Spleen (tissue), 13 donors: ENCODE measurements at places on chromosomes 13 and 19. TPM values are rescaled to one million over a fixed set of nuclear protein-coding genes. Genes with fewer than 3 reads are reported as not detected.

DNA sequence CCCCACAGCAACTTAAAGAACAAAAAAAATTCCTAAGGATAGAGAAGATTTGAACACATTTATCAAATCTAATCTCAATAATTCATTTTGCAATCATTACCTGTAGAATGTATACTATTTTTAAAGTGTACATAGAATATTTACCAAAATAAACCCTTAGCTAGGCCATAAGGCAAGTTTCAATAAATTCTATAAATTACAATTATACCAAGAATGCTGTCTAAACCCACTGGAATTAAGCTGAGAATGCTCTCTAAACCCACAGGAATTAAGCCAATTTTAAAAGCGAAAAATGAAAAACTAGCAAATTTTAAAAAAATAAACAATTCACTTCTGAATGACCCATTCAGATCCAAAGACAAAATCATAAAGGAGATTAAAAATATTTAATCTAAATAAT lies 540.4 kb upstream of the NBEA start:
- DNase-seq, result no peak

- peak; percentile 69 for DNase-seq
These were observed 84.8 kb downstream of the SERP2 start for GRCh38 chr13:44458313-44458975.

DNA sequence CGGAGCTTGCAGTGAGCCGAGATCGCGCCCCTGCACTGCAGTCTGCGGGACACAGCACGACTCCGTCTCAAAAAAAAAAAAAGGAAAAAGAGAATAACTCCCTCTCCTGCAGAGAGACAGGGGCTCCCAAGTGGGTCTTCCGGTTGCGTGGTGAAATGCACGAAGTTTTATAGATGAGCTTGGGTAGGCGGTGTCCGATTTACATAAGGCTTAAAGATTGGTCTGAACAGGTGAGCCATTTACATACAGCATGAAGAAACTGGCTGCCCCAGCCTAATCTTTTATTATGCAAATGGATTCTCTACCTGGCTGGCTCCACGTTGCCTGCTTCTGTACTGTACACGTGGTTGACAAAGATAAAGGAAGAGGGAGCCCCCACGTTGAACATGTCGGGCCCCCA lies 19.5 kb downstream of the ADGRE2 start:
- DNase-seq, result peak; percentile 23

CCL25 gene
- polyA plus RNA-seq, result 0.51 TPM

ZNF132 gene
- polyA plus RNA-seq, result 1.1 TPM

DNA sequence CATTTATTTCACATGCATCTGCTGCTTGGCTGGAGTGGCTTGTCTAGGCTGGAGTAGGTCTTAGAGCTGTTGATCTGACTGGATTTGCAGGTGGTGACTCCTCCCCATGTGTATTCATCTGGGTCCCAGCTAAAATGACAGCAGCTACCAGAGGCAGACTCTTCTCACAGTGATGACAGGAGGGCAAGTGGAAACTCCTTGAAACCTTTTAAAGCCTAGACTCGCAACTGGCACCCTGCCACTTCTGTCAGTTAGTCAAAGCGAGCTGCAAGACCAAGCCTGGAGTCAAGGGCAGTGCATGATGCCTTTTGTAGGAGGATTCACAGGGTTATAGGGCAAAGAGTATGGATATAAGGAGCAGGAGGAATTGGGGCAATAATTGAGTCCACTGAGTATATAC lies 65.2 kb downstream of the TEX26 start:
- no peak for DNase-seq

GRCh38 chr13:66503890-66504289 lies 726.2 kb downstream of the PCDH9 start:
- no peak for DNase-seq

DNA sequence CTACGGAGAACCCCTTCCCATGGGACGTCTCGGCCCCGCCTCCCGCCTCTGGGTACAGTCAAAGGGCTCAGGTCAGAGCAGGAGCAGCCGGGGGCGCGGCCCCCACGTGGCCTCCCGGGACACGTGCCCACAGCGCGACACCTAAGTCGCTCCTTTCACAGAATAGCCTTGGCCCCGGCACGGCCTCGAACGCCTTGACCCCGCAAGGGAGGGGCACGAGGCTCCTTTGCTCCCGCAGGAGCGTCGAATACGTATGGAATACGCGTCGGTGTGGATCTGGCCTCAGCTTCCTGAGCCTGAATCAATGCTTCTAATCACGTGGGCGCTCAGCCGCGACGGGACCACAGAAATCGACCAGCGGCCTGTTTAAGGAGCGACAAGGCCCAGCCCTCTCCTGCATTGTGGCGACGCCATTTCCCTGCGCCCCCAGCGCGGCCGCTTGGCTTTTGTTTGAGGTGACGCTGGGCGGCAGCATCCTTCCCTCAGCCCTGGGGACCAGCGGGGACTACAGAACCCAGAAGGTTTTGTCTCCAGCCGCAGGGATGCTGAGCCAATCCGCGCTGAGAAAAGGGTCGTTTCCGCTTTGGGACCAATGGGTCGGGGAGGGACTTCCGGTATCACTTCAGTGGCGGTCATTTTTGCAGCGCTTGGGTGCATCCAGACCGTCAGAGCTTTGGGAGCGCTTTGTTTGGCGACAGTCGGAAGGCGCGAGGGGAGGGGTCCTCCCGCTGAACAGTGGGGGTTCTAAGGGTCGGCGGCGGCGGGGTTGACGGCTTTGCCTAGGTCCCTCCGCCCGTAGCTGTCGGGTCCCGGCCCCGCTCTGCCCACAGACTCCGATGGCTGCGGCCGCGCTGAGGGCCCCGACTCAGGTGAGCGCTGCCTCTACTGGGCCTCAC lies at the start of gene ZIK1:
Gene ZIK1, plus strand, starts transcription at position 625 of the 896 bp plus-strand sequence. Its CDS starts 212 bp downstream, at position 837.
- peak; percentile 96 for DNase-seq

GRCh38 chr13:30024125-30024865 lies 173.9 kb upstream of the UBL3 start:
- DNase-seq, result no peak

DNA sequence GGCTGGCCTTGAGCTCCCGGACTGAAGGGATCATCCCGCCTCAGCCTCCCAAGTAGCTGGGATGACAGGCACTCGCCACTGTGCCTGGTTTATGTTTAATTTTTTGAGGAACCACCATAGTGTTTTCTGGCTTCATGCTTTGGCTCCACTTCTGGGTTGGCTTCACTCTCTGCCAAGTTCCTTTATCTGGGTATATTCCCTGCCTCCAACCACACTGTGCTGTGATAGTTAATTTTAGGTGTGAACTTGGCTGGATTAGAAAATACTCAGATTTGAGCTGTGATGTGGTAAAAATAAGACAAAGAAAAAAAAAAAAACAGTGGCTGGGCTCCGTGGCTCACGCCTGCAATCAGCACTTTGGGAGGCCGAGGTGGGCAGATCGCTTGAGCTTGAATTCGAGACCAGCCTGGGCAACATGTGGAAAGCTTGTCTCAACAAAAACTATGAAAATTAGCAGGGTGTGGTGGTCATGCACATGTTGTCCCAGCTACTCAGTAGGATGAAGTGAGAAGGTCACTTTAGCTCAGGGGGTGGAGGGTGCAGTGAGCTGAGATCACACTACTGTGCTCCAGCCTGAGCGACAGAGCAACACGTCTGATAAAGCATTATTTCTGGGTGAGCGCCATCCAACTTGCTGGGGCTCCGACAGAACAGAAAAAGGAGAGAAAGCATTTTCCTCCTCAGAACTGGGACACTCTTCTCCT lies 7.5 kb upstream of the ILF3 start:
- DNase-seq, result no peak

DNA sequence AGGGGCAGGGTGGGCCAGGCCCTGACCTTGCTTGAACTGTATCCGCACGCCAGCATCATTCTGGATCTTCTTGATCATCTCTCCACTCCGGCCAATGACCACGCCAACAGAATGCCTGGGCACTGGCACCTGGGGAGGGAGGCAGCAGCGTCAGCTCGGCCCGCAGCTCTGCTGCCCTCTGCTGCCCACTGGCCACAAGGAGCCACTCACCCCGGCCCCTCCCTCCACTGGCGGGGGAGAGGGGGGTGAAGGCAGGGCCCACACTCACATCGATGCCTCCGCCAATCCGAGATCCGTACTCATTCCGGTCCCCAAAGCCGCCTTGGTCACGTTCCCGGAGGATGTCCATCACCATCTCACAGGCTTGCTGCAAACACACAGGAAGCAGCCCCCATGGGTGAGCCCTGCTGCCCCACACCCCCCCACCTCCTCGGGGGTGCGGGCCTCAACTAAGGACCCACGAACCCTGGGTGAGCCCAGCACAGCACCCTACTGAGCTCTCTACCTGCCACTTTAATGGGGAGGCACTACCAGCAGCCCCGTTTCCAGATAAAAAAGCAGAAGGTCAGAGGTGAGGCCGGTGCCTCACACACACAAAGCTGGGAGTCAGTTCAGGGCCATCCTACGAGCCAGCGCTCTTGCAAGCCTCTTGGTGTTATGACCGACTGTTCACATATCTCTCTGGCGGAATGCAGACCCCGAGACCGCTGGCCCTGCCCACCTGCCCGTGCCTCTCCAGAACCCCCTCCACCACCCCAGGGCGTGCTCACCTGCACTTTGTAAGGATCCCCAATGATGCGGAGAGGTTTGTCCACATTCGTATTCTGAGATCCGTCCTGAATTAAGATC lies 6.7 kb downstream of the KHSRP start:
- DNase-seq, result no peak

DNA sequence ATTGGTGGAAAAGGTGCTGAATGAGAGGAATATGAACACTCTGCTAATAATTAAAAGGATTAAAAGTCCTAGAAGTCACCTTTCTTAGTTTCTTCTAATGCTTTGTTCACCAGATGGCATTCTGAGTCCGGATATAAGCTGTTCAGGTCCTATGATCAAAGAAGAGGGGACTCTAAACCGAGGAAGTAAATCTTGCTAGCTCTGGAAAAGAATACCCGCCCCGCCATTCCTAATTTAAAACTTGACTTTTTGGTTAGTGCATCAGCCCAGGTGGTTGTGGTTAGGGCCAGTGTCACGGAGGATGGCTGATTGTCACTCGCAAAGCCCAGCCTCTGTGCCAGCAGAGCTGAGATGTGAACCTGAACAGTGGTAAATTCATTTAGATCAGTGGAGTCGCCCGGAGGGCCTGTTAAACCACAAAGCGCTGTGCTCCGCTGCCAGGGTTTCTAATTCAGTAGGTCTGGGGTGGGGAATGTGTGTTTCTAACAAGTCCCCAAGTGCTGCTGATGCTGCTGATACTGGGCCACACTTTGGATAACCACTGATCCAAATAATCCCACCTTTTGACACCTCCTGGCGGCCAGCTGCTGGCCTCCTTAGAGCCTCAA lies 425.4 kb downstream of the DCT start:
- peak; percentile 49 for DNase-seq

GRCh38 chr13:21796066-21796465 lies 125.2 kb downstream of the FGF9 start:
- no peak for DNase-seq

GRCh38 chr19:58579473-58580142 lies 6.5 kb upstream of the MZF1 start:
- peak; percentile 33 for DNase-seq

GRCh38 chr19:39187552-39187943 lies 9.2 kb upstream of the NCCRP1 start:
- DNase-seq, result no peak

DNA sequence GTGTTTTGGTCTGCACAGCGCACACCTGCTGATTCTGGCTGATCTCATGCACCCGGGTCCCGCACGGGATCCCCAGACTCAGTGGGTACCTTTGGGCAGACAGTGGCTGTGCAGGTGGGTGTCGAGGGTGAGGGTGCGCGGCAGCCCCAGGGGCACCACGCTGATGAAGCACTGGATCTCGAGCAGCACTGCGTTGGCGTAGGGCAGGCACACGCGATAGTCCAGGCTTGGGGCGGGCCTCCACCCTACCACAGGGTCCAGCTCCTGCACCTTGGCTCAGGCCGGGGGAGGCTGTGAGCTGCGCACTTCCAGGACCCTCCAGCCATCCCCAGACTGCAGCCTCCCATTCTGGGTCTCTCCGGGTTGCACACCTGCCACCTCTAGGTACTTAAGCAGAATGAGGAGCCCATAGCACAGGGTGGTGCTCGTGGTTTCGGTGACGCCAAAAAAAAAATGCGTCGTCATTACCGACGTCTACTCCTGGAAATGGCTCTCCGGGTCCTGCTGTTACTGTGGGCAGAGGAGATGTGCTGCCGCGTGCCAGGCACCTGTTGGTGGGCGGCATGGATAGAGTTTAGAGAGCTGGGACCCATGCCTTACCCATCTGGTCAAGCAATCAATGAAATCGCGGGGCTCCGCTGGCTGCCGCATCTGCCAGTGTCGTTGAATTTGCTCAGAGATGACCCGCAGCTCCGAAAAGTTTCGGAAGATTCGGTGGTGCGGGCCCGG lies 10.5 kb downstream of the EGLN2 start:
- DNase-seq, result peak; percentile 81

- no peak for DNase-seq
These were observed 21.7 kb downstream of the SIPA1L3 start for GRCh38 chr19:37928527-37929286.

CDX2 gene
- 0.03 TPM for polyA plus RNA-seq

- DNase-seq, result no peak
These were observed 60.9 kb downstream of the STARD13 start for GRCh38 chr13:33224686-33225085.

GRCh38 chr13:92407858-92408257 lies 818.7 kb upstream of the GPC6 start:
- DNase-seq, result no peak

GPC6 gene
- 0.22 TPM for polyA plus RNA-seq

- no peak for DNase-seq
These were observed 86.5 kb upstream of the ABCC4 start for GRCh38 chr13:95387733-95388207.

- DNase-seq, result no peak
These were observed 151.3 kb downstream of the LMO7 start for GRCh38 chr13:75787249-75787928.

- no peak for DNase-seq
These were observed 1063.5 kb upstream of the PCDH9 start for GRCh38 chr13:68293631-68294030.

DNA sequence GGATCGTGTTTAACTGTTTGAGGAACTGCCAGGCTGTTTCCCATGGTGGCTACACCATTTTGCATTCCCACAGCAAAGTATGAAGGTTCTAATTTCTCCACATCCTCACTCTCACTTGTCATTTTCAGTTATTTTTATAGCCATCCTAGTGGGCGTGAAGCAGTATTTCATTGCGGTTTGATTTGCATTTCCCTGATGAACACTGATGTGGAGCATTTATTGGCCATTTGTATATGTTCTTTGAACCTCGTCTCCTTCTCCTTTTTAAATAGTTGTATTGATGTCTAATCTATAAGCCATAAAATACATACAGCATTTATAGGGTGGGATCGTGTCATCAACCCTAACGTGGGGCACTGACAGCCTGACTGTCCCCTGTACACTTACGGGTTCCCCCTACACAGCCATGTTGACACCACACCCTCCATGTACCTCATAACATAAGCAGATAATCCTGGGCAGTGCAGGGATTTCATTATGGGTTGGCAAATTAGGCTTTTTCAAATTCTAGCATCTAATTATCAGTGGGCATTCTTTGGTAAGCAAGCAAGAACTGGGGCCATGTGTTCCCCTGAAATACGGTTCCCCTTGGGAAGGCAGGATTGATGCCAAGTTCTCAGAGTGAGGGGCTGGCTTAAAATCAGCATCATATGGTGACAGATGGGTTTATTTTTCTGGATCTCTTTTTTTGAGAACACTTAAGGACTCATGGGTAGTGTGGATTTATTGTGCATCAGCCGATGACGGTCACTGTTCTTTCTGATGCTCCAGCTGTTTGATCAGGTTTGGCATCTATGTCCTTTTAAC lies 11.6 kb upstream of the ZBTB45 start:
- no peak for DNase-seq

GRCh38 chr13:62337109-62337880 lies 921.6 kb upstream of the PCDH20 start:
- no peak for DNase-seq

ACTMAP gene
- 6.8 TPM for polyA plus RNA-seq
